ENCODE measurements at places on chromosomes 13 and 19. TPM values are rescaled to one million over a fixed set of nuclear protein-coding genes. Genes with fewer than 3 reads are reported as not detected.

The WDR88 gene
- 0.21 TPM for total RNA-seq

The ATP8B3 gene
- 8.4 TPM for total RNA-seq

The LILRB4 gene
- not detected for total RNA-seq

The DAND5 gene
- total RNA-seq, result 0.25 TPM

The ADAMTSL5 gene
- total RNA-seq, result 3.8 TPM

The PRSS57 gene
- total RNA-seq, result not detected

The SCGB2B2 gene
- total RNA-seq, result 0.41 TPM

The ZNF284 gene
- 2.1 TPM for total RNA-seq

The VRK3 gene
- total RNA-seq, result 52.4 TPM

The CCDC194 gene
- total RNA-seq, result 0.97 TPM

The RINL gene
- total RNA-seq, result 85.8 TPM

The CRB3 gene
- 1.2 TPM for total RNA-seq

The HSH2D gene
- total RNA-seq, result 38.2 TPM

GRCh38 chr19:36401475-36401874 lies 17.0 kb downstream of the ZFP82 start:
- no peak overlapping the region for H3K4me3 ChIP-seq
- no peak overlapping the region for H3K27ac ChIP-seq

DNA sequence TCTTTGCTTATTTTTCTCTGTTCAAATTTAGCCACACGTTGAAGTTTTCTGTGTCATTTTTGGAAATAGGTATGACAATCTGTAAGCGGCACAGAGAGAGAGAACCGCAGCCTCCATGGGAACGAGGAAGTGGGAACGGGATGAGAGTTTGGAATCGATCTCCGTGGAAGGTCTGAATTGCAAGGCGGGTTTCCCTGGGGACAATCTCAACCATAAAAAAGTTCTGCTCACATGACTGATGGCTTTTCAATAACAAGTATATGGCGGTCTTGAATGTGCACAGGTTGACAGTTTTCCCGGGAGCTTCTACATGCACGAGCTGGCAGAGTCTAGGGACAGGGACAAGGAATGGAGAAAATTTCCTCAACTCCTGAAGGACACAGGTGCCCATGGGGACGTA lies 90.9 kb downstream of the INSR start:
- no peak overlapping the region for H3K4me3 ChIP-seq
- no peak for DNase-seq
- no peak overlapping the region for H3K27ac ChIP-seq

DNA sequence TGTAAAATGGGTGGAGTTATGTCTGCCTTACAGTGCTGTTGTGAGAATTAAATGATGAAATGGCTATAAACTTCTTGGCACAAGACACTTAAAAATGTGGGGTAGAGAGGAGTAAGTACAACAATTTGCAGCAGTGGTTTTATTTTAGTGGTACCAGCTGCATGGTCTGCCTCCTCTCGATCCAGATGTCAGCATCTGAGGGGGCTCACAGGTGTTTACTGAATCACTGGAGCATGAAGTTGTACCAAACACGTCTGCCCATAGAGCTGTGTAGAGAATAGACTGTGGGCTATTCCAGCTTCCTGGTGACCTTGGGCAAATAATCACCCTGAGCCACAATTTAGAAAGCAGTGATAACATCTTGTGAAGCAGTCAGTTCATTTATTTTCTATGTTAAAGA lies 11.1 kb downstream of the SLC10A2 start:
- no peak overlapping the region for H3K27ac ChIP-seq
- H3K27me3 ChIP-seq, result no peaks in the 10 kb centered on the region
- DNase-seq, result no peak
- no peaks in the 10 kb centered on the region for H3K4me1 ChIP-seq
- no peak overlapping the region for H3K4me3 ChIP-seq

GRCh38 chr19:46634045-46634655 lies 1.9 kb downstream of the GNG8 start:
- peak; percentile 99 for DNase-seq
- peak overlapping the region; percentile 73 for H3K4me3 ChIP-seq
- no peaks in the 10 kb centered on the region for H3K36me3 ChIP-seq
- no peaks in the 10 kb centered on the region for H3K27me3 ChIP-seq
- H3K27ac ChIP-seq, result peak overlapping the region; percentile 72

DNA sequence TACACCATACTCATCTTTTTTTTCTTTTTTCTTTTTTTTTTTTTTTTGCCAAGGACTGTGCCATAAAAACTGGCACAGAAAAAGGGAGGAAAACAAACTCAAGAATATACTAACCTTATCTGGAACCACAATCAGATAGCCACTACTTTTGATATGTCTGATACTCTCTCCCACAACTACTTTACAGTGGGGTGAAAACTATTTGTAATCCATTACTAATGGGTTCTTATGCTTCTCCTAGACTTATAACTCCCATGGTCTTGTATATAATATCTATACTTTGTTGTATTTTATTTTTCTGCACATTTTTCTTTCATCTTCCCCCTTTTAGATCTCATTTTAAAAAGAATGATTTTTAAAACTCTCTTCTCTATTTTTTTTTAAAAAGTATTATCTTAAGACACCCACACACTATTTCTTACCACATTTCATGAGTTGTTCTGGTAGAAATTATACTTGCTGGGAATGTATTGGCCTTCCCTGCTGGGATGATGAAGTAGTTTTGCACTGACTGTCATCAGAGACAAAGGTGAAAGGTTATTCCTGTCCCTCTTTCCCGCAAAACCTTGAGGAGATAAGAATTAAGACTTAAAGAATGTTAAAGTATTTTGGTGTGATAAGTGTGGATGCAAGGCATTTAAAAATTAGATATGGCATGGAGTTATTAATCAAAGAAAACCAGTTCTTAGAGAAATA lies 146.7 kb upstream of the KLF12 start:
- no peaks in the 10 kb centered on the region for H3K36me3 ChIP-seq
- DNase-seq, result no peak
- no peaks in the 10 kb centered on the region for H3K27me3 ChIP-seq
- H3K4me1 ChIP-seq, result peaks cover 33% of the 10 kb centered on the region

GRCh38 chr19:47511681-47512080 lies 3.2 kb downstream of the NAPA start:
- H3K27ac ChIP-seq, result peak overlapping the region; percentile 98
- H3K4me3 ChIP-seq, result no peak overlapping the region
- no peak for DNase-seq
- H3K27me3 ChIP-seq, result no peaks in the 10 kb centered on the region

DNA sequence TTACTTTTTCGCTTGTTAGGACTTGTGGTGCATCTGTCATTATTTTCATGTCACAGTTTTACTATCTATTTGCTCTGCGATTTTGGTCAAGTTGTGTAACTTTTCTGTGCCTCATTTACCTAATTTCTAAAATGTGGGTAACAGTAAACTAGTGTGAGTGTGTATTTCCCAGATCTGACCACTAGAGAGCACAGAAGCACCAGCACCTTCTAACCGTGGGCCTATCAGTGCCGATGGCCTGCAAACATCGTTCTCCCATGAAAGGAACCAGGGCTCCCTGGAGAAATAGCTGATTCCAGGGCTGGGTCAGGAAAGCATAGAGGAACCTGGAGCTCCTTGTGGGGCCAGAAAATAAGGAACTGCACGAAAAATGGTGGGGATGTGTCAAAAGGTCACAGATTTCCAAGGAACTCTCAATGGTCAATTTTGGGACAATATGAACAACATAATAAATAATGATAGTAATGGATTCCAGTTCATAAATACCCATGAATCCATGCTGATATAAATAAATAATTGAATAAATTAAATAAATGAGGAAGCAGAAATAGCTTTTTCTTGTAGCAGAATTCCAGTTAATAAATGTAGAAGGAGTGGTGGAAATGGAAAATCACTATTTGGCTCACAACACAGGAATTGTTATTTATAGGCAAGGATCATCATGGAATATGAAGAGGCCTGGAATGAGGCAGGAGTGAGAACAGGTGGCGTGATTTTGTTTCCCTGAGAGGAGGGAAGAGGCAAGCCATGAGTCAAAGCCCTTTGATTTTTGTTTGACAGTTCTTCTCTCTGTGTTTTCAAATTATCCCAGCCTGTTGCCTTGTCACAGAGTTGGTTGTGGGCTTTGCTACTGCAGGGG lies 31.1 kb downstream of the CEACAM8 start:
- peaks cover 10% of the 10 kb centered on the region for H3K27me3 ChIP-seq
- no peaks in the 10 kb centered on the region for H3K36me3 ChIP-seq
- H3K4me3 ChIP-seq, result no peak overlapping the region

DNA sequence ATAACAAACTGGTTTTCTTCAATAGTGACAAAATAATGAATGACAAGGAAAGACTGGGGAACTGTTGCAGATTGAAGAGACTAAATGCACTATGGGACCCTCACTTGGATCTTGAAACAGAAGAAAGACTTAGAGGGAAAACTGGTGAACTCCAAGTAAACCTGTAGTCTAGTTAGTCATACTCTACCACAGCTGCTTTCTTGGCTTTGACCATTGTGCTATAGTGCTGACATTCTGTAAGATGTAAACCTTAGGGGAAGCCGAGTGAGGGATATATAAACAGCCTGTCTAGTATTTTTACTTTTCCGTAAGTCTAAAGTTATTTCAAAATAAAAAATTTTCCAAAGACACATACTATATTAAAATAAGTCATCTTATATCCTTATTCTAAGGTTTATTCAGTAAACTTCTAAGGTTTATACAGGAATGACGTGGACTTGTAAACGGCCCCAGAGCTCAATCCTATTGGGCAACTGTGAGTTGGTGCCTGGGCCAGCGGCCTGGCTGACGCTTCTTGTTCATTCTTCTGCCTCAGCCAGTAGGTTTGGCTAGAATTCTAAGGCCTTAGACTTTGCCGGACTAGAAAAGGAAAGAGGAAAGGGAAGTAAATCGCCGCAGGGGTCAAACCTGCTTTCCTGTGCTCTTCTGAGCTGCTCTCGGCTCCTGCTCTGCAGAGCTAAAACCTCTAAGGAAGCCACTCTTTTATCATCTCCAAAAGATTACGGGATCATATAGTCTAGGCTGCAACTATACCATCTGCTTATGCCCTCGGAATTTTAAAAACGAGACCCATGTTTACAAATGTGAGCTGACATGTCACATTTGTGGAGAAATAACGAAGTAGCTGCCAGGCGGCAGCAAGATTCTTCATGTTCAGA lies 33.6 kb upstream of the UBE2L5 start:
- peak overlapping the region; percentile 57 for H3K4me3 ChIP-seq
- no peaks in the 10 kb centered on the region for H3K36me3 ChIP-seq
- H3K27me3 ChIP-seq, result no peaks in the 10 kb centered on the region
- peaks cover 27% of the 10 kb centered on the region for H3K4me1 ChIP-seq

- no peak for DNase-seq
- no peaks in the 10 kb centered on the region for H3K4me1 ChIP-seq
- no peaks in the 10 kb centered on the region for H3K36me3 ChIP-seq
- H3K27ac ChIP-seq, result no peak overlapping the region
- no peaks in the 10 kb centered on the region for H3K27me3 ChIP-seq
These were observed 1342.6 kb upstream of the SPRY2 start for GRCh38 chr13:81683521-81683920.

- no peaks in the 10 kb centered on the region for H3K27me3 ChIP-seq
- H3K4me3 ChIP-seq, result no peak overlapping the region
- H3K27ac ChIP-seq, result no peak overlapping the region
- H3K4me1 ChIP-seq, result peaks cover 6% of the 10 kb centered on the region
- H3K36me3 ChIP-seq, result peaks cover 7% of the 10 kb centered on the region
These were observed 75.4 kb upstream of the ZNF30 start for GRCh38 chr19:34851277-34851804.

GRCh38 chr13:60572003-60572798 lies 175.2 kb downstream of the TDRD3 start:
- DNase-seq, result no peak
- no peaks in the 10 kb centered on the region for H3K4me1 ChIP-seq
- no peak overlapping the region for H3K4me3 ChIP-seq

DNA sequence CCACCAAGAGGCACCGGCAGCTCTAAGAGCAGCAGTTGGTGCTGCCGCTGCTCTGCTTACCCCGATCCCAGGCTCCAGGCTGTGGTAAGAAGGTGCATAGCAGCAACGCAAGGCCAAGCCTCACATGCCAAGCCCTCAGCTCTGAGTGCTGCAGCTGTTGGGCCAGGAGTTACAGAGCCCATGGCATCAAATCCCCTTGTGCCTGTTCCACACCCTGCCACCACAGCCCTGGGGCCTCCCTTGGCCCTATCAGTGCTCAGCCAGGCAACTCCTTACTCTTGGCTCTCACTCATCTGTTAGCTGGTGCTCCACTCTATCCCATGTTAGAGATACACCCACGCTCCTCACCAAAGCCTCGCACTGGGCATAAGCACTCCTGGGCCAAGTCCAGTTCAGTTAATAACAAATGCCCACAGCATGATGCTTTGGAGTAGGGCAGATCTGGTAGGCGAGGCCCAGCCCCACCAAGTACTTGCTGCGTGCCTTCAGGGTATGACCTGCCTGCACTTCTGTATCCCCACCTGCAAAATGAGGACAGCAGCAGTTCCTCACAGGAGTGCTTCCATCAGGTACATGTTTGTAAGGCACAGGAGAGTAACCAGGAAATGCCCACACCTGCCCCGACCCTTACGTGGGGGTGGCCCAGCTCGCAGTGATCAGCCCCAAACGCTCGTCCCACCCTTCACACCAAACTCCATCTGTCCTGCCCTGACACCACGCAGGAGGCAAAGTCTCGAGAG lies 16.2 kb downstream of the AKAP8L start:
- H3K36me3 ChIP-seq, result peaks cover 27% of the 10 kb centered on the region
- H3K27ac ChIP-seq, result no peak overlapping the region
- H3K27me3 ChIP-seq, result no peaks in the 10 kb centered on the region
- H3K4me1 ChIP-seq, result peaks cover 17% of the 10 kb centered on the region
- H3K4me3 ChIP-seq, result no peak overlapping the region

GRCh38 chr13:111429064-111429558 lies 108.7 kb downstream of the TEX29 start:
- H3K36me3 ChIP-seq, result no peaks in the 10 kb centered on the region
- no peaks in the 10 kb centered on the region for H3K4me1 ChIP-seq
- no peak overlapping the region for H3K4me3 ChIP-seq
- H3K27me3 ChIP-seq, result peaks cover 11% of the 10 kb centered on the region
- no peak overlapping the region for H3K27ac ChIP-seq

- DNase-seq, result no peak
- H3K27ac ChIP-seq, result no peak overlapping the region
- H3K4me3 ChIP-seq, result no peak overlapping the region
- no peaks in the 10 kb centered on the region for H3K4me1 ChIP-seq
- no peaks in the 10 kb centered on the region for H3K27me3 ChIP-seq
These were observed 407.3 kb downstream of the DACH1 start for GRCh38 chr13:71459708-71460107.

DNA sequence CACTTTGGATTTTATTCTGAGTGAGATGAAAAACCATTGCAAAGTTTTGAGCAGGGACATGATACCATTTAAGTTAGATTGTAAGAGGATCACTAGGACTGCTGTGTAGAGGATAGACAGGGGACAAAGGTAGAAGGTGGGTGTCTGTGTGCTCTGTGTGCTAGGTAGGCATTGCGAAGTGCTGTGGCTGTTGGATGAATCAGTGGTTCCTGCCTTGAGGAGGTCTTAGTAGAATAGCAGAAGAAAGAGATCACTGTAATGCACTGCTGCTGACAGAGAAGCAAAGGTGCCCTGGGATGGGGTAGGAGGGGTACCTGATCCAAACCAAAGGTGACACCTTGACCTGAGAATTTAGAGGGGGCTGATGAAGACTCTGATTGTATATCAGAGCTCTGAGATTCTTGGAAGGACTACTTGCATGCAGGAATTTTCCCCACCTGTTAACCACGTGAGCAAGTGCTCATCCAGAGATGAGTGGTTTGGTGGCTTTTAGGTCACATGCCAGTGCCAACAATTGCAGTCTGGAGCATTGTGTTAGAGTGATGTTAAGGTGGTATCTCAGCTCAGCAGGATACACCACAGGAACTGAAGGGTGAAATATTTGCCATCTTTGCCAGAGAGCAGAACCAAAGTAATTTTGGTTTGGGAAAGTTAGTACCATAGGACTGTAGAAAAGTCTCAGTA lies 10.8 kb downstream of the WASF3 start:
- H3K4me1 ChIP-seq, result no peaks in the 10 kb centered on the region
- H3K4me3 ChIP-seq, result no peak overlapping the region
- no peak overlapping the region for H3K27ac ChIP-seq

Measured in activated CD4-positive, alpha-beta T cell treated with anti-CD3 and anti-CD28 coated beads for 36 hours (primary cell).